ENCODE measurements at places on chromosomes 7 and 10. TPM values are rescaled to one million over a fixed set of nuclear protein-coding genes. Genes with fewer than 3 reads are reported as not detected.

CTAGE4 gene
- 8.5 TPM for total RNA-seq

ANKRD7 gene
- total RNA-seq = not detected

BHLHA15 gene
- 1.2 TPM for total RNA-seq

TUBAL3 gene
- not detected for total RNA-seq

SSC4D gene
- 1.7 TPM for total RNA-seq

SPDYE8 gene
- total RNA-seq = not detected

ZNF212 gene
- 10.5 TPM for total RNA-seq

CACNB2 gene
- 1.4 TPM for total RNA-seq

SPDYE2 gene
- total RNA-seq = not detected

PPP1R9A gene
- total RNA-seq = 28.9 TPM

ADAM12 gene
- 0.92 TPM for total RNA-seq

FANK1 gene
- 11.5 TPM for total RNA-seq

IFIT1 gene
- total RNA-seq = 71.8 TPM

PNLIPRP3 gene
- total RNA-seq = not detected

FAM237B gene
- total RNA-seq = not detected

LIPK gene
- not detected for total RNA-seq

MOGAT3 gene
- total RNA-seq = not detected

CDCA7L gene
- total RNA-seq = 33.9 TPM
